IPS DF 19.7 (cell line): ENCODE measurements at places on chromosomes 16 and 17.

DNA sequence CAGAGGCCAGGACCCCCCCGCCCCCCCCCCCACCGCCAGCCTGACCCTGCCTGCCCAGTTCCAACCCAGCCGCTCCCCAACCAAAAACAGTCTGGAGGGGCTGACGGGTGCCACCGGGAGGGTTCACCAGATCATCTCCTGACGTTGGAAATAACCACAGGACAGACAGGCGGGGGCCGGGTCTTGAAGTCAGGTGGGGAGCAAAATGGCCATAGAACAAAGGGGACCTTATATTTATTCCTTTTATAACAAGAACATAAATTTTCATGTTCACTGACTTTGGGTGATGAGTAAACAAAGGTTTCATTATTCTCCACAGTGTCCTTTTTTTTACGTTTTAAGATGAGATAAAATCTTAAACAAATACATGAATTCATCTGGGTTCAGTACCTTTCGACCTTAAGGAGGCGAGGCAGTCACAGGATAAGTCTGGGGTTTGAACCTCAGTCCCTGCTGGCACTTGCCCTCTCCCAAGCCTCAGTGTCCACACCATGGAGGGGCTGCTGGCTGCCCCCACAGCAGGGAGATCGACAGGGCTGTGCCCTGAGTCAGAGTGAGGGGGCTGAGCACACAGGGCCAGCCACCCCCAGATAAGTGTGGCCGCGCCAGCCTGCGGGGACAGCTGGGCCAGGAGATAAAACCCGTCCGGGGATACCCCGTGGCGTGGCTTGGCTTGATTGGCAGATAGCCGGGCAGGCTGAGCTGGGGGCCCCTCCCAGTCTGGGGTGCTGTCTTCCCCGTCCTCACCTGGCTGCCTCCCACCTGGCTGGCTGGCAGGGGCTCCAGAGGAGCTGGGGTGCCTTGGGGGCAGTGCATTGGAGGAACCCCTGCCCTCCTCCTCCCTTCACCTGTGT is 15.0 kb downstream of the SLC7A5 start:
- DNase-seq = no peak

DNA sequence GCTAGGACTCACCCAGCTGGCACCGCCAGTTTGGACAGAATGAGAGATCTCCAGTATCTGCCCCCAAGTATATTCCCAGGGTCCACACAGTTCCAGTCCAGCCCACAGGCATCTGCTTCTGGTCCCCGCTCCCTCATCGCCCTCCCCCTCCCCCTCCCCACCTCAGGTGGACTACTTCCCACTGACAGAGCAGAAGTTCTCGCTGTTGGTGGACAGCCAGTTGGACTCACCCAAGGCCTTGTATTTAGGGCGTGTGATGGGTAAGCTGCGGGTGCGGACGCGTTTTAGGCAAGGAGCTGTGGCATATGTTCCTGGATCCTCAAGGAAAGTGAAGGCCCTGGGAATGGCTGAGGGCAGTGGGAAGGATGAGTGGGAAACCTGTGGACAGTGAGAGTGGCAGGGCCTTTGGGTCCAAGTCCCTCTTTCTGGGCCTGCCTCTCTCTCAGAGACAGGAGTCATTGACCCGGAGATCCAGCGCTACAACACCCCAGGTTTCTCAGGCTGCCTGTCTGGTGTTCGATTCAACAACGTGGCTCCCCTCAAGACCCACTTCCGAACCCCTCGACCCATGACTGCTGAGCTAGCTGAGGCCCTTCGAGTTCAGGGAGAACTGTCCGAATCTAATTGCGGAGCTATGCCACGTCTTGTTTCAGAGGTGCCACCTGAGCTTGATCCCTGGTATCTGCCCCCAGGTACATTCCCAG is 14.9 kb downstream of the CNTNAP1 start:
- no peak for DNase-seq

DNA sequence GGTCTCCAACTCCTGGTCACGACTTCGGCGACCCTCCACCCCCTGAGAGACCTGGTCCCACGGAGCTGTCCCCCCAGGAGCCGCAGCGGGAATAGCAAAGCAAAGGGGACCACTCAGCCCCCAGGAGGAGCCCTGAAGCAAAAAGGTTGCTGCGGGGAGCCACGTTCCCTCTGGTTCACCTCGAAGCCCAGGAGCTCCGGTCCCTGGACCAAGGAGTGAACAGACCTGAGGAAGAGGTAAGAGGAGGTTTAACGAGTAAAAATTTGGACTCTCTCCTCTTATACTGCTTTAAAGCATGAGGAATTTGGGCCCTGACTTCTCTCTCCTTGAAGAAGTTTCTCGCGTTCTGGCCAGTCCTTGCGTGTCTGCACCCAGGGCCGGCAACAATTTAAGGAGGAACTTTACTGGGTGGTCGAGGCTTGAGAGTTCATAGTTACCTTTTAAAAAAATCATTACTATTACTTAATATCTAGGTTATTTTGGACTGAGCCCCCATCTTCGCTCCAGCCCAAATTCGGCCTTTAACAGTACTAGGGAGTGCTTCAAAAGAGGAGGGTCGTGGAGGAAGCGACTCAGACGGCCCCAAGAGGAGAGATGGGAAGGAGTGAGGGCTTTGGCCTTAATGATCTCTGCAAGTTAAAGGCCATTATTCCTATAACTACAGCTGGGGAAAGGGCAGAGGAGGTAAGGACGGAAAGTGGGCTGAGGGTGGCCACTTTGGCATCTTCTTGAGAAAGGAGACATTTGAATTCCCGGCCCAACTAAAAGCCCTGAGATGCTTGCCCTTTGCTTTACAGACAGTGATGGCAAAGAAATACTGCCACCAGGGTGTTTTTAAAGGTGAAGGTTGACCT is 16.9 kb upstream of the HOXB9 start:
- DNase-seq = no peak

DNA sequence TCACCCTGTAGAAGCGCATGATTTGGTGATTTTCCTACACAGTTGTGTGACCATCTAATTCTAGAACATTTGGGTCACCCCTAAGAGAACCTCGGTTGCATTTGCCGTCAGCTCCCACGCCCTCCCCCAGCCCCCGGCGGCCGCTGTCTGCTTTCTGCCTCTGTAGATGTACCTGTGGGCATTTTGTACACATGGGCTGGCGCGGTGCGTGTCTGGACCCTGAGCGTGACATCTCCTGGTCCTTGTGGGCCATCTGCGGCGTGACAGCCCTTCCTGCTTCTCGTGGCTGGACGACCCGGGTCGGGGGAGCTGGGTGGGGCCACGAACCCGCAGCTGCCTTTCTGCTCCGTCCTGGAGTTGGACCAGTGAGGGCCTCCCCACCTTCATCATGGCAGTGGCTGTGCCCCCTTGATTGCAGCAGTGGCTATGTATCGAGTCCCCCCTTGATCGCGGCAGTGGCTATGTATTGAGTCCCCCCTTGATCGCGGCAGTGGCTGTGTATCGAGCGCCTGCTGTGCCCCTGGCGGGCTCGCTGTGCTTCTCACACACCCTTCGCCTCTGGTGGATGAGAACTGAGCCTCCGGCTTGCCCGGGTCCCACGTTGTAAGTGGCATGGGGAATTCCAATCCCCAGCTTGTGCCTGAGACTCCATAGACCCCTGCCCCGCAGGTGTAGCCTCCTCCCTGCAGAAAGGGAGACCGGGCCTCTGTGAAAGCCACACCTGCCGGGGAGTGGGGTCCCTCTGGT is 24.1 kb downstream of the GSE1 start:
- DNase-seq = no peak

GRCh38 chr16:85659805-85660511 is 28.8 kb downstream of the GINS2 start:
- DNase-seq = peak; percentile 12

DNA sequence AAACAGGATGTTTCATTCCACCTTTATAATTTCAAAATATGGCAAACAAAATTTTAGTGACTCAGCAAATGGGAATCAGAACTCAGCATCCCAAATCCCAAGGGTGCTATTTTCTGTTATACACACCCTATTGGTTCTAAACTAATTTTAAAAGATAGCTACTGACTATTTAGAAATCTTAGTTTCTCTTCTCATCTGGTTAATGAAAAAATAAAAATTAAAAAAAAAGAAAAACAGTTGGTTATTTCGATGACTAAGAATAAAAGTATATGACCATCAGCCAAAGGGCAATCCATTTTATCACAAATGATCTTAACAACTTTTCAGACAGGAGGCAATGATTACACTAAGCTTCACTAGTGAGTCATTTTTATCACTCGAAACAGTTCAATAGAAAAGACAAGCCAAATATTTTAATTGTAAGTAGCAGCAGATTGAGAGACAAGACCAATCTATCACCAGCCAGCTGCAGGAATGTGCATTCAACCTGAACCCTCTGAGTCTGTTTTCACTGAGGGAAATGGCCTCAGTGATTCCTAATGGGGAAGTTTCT is 15.2 kb downstream of the PHLPP2 start:
- no peak for DNase-seq

DNA sequence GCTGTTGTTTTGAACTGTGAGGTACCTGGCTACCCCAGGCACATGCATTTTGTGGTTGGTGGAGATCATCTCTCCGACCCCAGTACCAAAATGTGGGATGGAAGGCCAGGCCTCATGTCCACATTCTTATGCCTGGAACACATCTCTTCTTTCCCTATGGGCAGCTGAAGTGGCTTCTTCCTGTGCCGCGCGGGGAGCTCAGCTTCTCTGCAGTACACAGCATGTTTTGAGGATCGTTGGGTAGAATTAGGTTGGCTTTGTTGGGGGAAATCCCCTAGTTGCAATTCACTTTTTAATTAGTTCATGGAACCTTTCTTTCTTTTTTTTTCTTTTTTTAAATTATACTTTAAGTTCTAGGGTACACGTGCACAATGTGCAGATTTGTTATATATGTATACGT is 242.1 kb downstream of the MSI2 start:
- DNase-seq = no peak

DNA sequence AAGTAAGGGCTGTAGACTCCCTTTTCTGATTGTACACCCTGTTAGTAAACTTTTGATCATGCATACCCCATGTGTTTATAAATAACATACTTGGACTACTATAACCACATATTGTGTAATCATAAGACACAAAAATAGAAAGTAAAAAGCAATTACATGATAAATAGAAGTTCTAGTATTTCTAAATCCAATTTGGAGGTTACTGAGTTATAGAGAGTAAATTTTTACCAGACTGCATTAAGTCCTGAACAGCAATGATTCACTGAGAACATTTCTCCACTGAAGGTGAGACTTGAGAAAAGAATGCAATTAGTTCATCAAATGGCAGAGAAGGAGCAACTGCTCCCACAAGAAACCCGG is 7.7 kb upstream of the TBKBP1 start:
- no peak for DNase-seq

- DNase-seq = no peak
Observed at GRCh38 chr17:80220054-80220735, at the start of the genes SGSH and SLC26A11. TSS of gene SGSH (minus strand) at chr17:80220333. CDS start at chr17:80220313, 20 bp downstream. TSS of gene SLC26A11 (plus strand) at chr17:80220427. CDS start at chr17:80221561, 1,134 bp downstream.

DNA sequence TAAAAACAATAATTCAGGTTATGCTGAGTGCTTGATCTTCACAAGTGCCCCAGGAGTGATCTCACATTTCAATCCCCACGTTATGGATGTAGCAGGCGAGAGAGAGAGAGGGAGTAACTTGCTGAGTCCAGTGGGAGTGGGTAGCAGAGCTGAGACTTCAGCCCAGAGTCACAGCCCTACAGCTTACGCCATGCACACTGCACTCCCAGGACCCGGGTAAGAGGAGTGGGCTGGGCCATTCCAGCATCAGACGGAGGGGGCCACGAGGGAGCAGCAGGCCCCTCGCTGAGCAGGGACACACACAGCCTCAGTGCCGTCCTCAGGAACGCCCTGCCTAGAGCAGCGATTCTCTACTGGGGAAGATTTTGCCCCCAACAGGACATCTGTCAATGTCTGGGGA is 9.8 kb upstream of the KIF19 start:
- DNase-seq = no peak

DNA sequence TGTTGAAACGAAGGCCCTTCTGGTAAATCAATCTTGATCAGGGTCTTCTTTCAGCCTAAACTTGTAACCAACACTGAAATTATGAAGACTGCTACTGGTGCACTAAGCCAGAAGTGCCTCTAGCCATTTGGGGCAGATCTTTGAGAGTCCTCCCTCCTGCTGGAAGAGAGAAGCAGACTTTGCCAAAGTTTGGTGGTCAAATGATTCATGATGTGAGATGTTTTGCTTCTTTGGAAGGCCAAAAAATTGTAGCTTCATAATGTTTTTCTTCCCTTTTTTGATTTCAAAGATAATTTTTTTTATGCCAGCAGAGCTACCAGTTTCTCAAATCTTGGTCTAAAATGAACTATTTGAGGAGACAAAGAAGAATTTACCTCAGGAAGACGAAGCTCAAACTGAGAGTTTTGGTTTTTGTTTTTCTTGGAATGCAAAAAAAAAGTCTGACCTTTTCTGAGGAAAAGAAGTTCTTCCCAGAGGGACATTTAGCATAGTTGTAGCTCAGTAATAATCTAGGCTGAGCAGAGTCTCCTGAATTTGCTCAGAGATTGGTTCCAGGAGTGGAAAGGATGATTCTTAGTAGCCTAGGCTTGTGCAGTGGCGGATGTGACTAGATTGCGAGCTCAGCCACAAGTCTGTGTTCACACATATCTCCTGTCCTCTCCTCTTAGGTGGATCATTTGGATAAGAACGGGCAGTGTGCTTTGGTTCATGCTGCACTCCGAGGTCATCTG is 50.9 kb downstream of the CYB561 start:
- DNase-seq = no peak

DNA sequence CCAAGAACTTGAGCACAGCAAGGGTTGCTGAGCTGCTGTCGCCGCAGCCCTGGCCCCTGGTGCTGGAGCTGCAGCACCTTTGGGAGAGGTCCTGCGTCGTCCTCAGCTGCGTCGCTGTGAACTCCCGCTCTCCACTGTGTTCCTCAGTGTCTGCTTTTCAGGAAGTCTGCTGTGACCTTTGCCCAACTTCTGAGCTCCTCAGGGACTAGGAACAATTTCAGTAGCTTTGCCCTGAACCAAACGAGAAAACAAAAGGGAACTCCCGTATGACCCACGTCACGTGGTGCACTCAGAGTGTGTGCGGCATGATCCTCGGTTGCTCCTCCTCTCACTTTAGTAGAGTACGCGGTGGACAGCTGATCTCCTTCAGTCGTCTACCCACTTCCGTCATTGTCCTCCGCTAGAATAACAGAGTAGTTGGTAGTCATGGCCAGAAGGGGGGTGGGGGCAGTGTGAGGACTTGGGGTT is 44.2 kb downstream of the WDR45B start:
- no peak for DNase-seq

DNA sequence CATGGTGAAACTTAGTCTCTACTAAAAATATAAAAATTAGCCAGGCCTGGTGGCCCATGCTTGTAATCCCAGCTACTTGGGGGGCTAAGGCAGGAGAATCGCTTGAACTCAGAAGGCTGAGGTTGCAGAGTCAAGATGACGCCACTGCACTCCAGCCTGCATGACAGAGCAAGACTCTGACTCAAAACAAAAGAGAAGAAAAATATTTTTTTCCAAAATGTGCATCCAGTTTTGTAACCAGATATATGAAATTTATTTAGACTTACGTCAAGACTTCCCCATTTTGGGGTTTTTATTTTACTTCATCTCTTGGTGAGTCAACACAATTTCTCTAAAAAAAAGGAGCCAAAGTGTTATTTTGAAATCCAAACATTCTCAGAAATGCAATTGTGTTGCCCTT is 5.5 kb upstream of the TM4SF5 start:
- no peak for DNase-seq
